Activated CD8-positive, alpha-beta memory T cell treated with anti-CD3 and anti-CD28 coated beads, Interleukin-2, amount 10 ng/mL, durations not matched to agents 7 days and 5 days (primary cell): ENCODE measurements at places on chromosomes 2 and 18.

GRCh38 chr2:70073493-70073892 is 13.8 kb upstream of the PCBP1 start:
- DNase-seq = no peak

- no peak for DNase-seq
These were observed 679.0 kb upstream of the RAB6C start for GRCh38 chr2:129300456-129300855.

- DNase-seq = no peak
These were observed 163.0 kb downstream of the FAM210A start for GRCh38 chr18:13563390-13563805.

DNA sequence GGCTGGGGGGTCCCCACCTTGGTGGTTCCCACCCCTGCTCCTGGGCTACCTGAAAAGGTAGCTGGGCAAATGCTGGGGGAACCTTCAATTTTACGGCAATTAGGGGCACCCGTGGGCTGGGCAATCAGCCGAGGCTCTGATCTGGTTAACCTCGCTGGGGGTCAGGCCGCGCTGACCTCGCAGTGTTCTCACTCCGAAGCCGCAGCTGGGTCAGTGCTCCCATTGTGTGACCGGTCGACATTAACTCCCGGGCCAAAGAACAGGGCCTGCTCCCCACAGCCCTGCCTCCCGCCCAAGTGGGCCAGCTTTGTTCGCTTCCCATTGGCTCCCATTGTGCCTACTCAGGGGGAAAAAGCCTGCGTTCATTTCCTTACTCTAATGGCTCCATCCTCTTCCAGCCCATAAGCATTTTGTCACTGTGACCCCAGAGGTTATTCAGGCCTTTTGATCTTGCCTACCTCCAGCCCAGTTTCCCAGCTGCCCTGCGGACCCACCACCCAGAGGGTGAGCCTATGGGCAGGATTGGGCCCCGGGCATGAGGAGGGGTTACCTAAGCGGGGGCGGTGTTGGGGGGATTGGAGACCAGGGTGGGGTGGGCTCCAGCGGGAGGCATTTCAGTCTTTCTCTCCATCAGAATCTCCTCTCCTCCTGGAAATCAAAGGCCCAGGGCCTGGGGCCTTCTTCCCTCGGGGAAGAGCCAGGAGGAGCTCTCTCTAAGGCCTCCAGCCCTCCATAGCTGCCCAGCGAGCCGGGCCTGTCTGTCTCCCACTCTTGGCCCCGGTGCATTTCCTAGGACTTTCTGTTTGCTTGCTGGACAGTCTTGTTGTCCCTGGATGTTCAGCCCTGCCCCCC is 90.1 kb downstream of the MYCN start:
- DNase-seq = no peak

DNA sequence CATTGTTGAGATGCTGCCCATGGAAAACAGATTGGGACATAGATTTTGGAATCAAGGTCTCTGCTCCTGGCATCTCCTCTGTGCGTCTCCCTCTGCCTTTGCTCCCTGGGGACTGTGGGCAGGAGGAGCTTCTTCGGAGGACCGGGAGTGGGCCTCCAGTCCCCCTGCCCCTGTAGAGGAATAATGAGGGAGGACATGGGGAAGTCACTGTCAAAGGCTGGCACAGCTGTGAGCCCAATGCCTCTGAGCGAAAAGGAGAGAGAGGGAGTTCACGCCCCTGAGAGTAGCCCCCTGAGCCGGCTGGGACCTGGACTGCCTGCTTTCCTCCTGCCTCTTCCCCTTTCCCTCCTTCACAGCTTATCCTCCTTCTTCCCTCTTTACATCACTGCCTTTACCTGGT is 195.0 kb downstream of the LOXHD1 start:
- DNase-seq = no peak

- no peak for DNase-seq
These were observed 17.9 kb downstream of the DAW1 start for GRCh38 chr2:227889336-227889735.

DNA sequence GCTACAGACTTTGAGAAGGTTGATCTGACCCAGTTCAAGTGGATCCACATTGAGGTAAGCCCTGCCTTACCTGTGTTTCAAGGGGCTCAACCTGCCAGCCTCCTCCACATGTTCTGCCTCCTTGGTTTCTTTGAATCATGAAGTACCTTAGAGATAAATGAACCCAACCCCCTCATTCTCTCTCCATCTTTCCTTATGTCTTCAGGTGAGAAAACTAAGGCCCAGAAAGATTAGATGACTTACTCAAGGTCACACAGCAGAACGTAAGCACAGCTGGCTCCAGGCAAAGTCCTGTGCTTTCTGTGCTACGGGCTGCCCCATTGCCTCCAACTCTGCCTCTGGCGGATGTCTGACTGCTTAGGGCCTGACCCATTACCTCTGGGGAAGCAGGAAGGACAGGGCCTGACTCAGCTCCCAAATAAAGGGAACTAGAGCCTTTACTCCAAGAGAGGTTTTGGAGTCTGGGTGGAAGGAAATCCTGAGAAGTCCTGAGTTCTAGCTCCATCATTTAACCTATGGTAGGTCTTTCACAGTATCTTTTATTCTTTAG is 10.3 kb downstream of the KHK start:
- no peak for DNase-seq

GRCh38 chr2:8889978-8890377 is 52.6 kb upstream of the KIDINS220 start:
- DNase-seq = no peak

DNA sequence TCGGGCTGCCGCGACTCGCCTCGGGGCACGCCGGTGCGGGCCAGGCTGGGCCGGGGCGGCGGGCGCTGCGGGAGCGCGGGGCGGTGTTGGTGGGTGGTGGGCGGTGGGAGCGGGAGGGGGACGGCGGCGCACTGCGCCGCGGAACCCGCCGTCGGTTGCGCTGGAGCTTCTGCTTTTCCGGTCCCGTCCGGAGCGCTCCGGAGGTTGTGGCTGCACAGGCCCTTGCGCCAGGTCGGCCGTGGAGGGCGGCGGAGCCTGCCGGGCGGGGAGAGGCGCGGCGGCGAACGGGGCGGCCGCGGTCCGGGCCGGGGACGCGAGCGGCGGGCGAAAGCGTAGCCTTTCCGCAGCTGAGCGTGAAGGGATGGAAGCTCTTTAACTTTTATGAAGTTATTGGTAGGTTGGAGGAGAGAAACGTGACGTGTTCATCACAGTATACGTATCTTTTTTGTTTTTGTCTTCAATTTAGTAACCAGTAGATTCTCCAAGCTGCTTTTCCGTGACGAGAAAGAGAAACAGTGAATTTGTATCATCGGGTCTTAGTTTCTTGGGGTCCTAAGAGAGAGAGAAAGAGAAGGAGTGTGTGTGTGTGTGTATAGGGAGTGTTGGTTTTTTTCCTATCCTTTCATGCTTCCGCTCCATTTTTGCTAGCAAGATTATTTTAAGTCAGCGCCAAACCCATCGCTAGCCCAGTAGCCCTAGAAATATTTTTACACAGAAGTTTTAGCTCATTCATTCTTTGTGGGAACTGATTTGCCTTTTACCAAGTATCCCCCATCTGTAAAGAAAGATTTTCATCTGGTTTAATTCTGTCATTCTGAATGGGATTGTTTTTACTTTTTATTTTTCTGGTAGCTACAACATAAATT is 535 bp downstream of the ATG4B start:
- peak; percentile 58 for DNase-seq

DNA sequence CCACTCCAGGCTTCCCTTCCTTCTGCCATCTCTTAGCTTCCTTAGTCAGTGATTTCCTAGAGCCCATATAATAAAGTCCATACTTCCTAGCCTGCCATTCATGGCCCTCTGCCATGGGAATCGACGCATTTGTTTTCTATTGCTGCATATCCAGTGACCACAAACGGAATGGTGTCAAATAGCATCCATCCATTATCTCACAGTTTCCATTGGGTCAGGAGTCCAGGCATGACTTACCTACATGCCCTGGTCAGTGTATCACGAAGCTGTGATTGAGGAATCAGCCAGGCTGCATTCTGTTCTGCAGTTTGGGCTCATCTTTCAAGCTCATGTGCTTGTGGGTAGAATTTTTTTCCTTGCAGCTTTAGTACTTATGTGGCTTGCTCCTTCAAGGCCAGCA is 209.7 kb upstream of the EPAS1 start:
- no peak for DNase-seq

GRCh38 chr2:144466637-144467036 is 53.3 kb downstream of the ZEB2 start:
- DNase-seq = no peak

DNA sequence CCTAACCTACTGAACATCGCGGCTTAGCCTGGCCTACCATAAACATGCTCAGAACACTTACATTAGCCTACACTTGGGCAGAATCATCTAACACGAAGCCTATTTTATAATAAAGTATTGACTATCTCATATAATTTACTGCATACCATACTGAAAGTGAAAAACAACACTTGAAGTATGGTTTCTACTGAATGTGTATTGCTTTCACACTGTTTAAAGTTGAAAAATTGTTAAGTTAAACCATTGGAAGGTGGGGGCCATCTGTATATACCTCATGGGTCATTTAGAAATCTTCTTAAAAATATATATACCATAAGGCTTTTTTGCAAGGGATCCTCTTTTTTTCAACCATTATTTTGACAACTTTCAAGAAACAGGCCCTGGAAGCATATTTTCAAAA is 16.5 kb downstream of the RNF149 start:
- DNase-seq = no peak

DNA sequence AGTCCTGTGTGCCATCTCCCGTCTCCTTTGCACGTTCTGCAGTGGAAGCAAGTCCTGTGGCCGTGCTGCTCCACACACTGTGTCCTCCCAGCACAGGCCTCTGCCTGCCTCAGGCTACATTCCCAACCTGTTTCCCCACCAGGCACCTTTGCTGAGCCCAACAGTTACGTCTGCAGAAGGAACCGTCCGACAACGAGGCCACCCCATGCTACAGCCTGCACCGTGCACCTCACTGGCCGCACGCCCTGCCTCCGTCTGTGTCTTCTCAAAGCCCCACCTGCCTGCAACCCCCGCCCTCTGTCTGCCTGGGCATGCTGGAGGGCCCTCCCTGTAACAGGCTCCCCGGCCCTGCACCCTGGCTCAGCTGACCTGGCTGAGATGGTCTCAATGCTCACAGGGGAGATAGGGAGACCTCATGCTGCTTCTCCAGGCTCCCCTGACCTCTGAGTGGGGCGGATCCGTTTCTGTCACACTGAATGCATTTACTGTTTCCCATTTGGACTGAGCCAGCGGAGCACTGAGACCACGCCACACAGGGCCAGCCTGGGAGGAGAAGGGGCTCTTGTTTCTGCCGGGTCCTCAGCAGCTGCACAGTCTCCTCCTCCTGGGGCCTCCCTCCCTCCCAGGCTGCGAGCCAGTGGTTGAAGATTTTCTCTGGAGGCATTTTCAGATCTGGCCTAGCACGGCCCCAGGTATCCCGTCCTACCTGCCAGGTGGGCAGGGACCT is 109.1 kb upstream of the OTOS start:
- DNase-seq = peak; percentile 39

- no peak for DNase-seq
These were observed 225.1 kb upstream of the SALL3 start for GRCh38 chr18:78754311-78755043.

DNA sequence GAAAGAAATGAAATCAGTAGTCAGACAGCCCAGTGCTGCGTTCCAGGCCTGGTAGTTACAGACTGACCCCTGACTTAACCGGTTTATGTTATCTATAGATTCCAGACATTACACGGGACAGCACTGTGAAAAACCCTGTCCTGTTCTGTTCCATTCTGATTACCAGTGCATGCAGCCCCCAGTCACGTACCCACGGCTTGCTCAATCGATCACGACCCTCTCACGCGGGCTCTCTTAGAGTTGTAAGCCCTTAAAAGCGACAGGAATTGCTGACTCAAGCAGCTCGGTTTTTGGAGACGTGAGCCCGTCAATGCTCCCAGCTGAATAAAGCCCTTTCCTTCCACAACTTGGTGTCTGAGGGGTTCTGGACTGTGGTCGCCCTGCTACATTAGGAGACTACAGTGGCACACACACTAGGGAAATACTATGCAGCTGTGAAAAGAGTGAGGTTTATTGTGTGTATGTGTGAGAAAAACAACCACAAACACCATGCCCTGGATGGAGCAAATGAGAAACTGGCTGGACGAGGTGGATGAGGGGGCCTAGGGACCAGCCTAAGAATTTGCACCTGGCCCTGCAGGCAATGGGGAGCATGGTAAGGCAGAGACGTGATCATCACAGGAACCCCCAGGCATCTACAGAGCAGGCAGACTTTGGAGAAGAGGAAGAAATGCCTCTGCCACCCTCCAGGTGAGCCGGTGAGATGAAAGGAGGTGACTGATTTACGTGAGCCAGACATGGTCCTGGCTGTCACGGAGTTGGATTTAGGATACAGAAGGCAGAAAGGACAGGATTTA is 49.1 kb upstream of the SEMA4C start:
- DNase-seq = no peak

DNA sequence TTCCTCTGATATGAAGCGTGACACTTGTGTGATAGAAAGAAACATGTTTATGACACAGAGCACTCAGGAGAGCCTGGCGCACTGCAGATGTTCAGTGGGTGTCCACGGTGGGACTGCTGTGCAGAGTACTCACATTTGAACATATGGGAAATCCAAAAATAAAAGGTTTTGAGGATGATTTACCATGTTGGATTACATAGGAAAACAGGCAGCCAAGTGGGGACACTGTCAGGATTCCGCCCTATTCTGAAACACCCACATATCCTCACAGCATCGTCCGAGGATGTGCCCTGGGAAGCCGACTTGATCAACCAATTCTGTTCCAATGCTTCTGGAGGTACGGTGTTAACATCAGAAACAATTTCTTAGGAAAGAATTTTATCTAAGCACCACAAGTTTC is 263.7 kb downstream of the TGIF1 start:
- no peak for DNase-seq

GRCh38 chr2:216004697-216005283 is 8.6 kb downstream of the MREG start:
- peak; percentile 39 for DNase-seq

- no peak for DNase-seq
These were observed 84.0 kb downstream of the RND3 start for GRCh38 chr2:150403457-150403856.

DNA sequence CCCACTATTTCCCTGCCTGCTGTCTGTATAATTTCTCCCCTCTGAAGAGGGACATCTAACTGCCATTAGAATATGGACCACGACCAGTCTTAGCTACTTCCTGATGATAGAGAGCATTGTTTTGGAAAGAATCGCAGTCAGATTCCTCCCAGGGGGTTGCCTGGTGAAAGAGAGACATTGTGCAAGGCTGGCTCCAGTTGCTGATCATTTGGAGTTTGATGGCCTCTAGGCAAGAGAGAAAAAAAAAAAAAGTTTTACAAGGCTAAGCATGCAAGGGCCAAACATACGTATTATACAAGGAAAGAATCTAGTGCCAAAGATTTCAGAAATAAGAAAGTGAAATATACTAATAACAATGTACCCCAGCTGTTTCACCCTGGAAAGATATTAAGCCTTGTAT is 182.2 kb downstream of the CMPK2 start:
- no peak for DNase-seq

GRCh38 chr2:74815941-74816340 is 18.0 kb upstream of the HK2 start:
- no peak for DNase-seq
